SK-MEL-5 (cell line): ENCODE measurements at places on chromosomes 5 and 9. TPM values are rescaled to one million over a fixed set of nuclear protein-coding genes. Genes with fewer than 3 reads are reported as not detected.
A peak's percentile ranks its signal among the peaks of the same experiment; 100 is the strongest.

DNA sequence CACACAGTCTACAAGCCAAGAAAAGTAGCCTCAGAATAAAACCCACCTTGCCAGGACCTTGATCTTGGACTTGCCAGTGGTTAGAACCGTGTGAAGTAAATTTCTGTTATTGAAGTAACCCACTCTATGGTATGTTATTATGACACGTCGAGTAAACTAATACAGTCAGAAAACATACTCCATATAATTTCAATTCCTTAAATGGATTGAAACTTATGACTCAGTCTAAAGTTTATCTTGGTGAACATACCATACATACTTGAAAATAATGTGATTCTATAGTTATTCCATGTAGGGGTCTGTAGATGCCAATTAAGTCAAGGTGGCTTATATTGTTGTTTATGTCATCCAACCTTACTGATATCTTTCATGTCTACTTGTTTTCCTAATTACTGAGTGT, 950.7 kb downstream of the TLE4 start:
- DNase-seq: no peak

DNA sequence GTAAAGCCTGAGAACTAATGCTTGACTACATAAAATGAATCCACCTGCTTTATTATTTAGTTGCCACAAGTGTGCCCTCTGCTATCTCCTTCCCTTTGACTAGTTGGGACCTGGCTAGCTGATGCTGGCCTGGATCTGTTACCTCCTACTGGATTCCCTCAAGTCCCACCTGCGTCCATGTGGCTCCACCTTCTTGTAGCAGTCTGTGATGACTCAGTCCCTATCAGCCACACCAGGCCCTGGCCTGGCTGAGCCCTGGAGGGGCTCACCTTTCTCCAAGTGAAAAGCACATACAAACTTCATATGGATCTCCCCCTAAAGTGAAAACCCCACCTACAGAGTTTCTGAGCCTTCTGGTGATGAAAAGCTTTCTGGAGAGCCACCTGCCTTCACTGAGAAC, 611.4 kb downstream of the SEMA5A start:
- DNase-seq: no peak

DNA sequence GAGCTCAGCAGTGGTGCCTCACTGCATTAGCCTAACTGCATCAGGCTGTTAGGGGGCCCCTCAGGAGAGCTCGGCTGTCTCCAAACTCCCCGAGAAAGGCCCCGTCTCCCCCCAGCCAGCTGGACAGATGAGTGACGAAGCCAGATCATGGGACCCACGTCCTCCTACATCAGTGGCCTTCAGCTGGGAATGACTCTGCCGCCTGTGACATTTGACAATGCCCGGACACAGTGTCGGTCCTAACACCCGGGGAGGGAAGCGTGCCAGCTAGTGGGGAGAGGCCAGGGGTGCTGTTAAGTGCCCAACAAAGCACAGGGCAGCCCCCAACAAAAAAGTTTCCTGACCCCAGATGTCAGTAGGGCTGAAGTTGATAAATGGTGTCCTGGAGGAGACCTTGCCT, 375.2 kb upstream of the IRX2 start:
- DNase-seq: no peak

TAF11L10 gene
- total RNA-seq: not detected in 2 replicates

GRCh38 chr9:106956971-106957370, 94.0 kb downstream of the ZNF462 start:
- DNase-seq: no peak

DNA sequence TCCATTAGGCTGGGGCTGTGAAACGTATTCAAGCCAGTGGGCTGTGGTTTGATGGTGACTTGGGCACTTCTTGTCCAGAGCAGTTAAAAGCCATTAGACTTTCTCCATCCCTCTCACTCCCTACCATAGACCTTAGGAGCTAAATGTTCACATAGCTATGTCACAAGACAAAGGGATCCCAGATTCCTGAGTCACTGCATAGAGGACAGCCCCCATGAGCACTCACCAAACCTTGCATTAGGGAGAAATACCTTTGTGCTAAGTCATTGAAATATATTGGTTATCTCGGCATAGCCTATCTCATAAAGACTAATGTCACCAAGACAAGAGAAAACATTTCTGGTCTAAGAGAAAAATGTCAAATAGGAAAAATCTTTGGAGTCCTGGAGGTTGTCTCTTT, 104.3 kb downstream of the TRPM6 start:
- DNase-seq: no peak

DNA sequence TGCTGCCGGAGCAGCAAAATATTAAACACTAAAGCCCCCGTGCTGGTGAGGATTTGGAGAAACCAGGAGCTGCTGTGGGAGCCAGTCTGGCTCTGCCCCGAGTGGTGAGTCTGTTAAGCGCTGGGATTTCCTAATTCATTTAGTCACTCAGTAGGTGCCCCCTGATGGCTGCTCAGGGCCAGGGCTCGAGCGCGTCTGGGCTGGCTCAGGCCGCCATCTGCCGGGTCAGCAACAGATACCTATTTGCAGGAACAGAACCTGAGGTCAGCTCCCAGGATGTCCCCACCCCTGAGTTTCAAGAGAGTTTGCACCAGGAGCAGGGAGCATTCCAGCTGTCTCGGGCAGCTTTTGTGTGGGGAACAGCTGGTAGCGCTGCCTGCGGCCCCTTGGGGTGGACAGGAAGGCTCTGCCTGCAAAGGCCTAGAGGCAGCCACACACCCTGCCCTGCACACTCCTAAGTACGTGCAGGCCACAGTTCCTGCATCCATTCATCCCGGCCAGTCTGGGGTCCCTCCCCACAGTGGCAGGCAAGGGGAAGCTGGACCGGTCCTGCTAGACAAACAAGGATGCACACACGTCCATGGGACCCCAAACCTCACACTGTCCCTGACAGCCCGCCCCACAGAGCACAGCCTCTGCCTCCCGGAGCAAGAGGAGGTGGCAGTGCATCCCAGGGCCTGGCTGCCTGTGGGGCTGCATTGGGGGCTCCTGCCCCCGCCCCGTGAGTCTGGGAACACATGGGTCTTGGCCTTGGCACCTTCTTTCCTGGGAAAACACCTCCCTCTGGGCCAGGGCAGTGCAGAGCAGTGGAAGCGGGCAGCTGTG, 83.7 kb downstream of the ADAMTS2 start:
- DNase-seq: peak; percentile 17
